Bronchial epithelial cell (primary cell): ENCODE measurements at places on chromosomes 2 and 18. TPM values are rescaled to one million over a fixed set of nuclear protein-coding genes. Genes with fewer than 3 reads are reported as not detected.

DNA sequence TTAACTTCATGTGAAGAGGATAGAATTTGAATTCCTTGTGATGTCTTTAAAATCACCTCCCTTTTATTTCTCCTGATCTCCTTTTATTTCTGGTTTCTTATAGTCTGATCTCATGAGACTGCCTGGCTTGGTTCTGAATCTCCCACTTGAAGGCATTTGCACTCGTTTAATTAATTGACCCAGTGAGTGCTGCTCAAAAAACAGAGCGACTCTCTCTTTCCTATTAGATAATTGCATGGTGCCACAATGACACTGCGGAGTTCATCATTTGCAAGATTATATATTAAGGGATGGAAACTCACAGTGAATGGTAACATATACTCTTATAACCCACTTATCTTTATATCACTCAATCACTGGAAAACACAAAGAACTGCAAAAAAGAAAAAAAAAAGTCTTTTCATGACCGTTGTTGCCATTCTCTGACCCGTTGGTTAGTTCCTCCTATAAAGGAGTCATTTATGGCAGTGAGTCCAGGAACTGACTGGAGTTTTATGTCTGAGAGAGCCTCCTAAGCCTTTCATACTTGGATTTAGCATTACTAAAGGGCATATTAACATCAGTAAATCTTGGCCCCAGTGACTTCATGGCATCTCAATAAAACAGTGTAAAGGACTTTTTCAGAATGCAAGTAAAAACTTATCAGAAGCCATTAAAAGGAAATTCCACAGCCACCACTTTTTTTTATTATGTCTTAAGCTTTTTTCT is 103.3 kb upstream of the EPHA4 start:
- DNase-seq: no peak

GRCh38 chr18:3395466-3395865 is 54.5 kb upstream of the TGIF1 start:
- no peak for DNase-seq

The KCNIP3 gene
- under 0.01 and 0.51 TPM in 2 replicates for total RNA-seq

DNA sequence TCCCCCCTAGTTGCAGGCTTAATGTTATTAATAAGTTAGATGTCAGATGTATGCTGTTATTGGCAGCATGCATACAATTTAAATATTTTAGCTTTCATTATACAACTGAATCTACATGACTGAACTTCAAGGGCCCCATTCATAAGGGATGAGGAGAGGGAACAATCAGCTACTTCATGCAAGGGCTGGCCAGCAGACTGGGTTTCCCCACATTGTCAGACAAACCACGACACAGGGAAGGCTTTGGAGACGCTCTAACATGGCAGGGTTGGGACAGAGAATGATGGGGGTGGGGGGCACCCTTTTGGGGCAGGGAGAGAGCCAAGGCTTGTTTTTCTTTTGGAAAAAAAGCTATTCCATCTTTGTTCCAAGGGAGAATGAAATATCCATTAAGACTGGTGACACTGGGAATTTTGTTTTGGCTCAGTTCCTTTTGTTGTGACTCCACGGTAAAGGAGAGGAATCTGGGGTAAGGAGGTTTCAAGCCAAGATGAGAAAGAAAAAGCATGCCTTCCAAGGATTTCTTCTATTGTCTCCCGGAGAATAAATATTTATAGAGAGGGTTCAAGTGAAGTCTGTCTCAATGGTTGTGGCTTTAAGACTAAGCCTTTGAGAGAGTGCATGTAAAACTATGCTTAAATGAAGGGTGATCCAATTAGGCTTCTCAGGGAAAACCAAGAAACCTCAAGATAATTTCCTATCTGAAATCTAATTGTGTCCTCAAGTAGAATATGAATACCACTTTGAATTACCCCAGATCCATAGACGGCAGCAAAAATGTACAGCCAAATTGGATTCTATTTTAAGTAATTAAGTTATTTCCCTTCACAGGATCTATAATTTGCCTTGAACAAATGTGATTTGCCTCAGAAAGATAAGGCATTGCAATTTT is 5.4 kb downstream of the CXCR4 start:
- DNase-seq: no peak

GRCh38 chr2:239223310-239224198 is 177.3 kb downstream of the HDAC4 start:
- no peak for DNase-seq

- DNase-seq: no peak
These were observed 58.2 kb downstream of the FSIP2 start for GRCh38 chr2:185796758-185797157.

- DNase-seq: no peak
These were observed 28.2 kb upstream of the GBX2 start for GRCh38 chr2:236196366-236196765.

The THADA gene
- 22.1 and 25.8 TPM in 2 replicates for total RNA-seq

DNA sequence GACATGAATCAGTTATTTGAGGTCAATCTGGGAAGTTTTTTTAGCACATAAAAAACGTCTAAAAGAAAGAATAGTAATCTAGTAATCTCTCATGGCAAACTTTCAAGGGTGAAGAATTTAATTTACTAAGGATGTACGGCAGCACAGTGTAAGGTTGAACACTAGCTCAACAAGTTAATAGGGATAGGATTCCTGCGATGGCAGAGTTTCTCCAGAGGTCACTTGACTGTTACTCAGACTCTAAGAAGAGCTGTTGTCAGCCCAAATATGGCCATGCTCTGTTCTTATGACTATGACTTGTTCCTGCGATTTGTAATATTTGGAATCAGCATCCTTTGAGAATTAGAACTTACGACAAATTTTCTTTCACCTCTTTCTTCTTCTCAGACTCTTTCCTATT is 553.3 kb upstream of the TNP1 start:
- no peak for DNase-seq

The ASIC4 gene
- under 0.01 and 0.53 TPM in 2 replicates for total RNA-seq

The PCARE gene
- not detected in 2 replicates for total RNA-seq

- no peak for DNase-seq
These were observed 1320.3 kb upstream of the LRRTM1 start for GRCh38 chr2:81624825-81625224.

The IL36RN gene
- total RNA-seq: 1.1 and 1.9 TPM in 2 replicates

The CAD gene
- 21.6 and 24.3 TPM in 2 replicates for total RNA-seq

The MAP4K3 gene
- total RNA-seq: 19.7 and 22.0 TPM in 2 replicates

GRCh38 chr2:20411361-20411894 is 35.4 kb upstream of the RHOB start:
- DNase-seq: peak; percentile 79

DNA sequence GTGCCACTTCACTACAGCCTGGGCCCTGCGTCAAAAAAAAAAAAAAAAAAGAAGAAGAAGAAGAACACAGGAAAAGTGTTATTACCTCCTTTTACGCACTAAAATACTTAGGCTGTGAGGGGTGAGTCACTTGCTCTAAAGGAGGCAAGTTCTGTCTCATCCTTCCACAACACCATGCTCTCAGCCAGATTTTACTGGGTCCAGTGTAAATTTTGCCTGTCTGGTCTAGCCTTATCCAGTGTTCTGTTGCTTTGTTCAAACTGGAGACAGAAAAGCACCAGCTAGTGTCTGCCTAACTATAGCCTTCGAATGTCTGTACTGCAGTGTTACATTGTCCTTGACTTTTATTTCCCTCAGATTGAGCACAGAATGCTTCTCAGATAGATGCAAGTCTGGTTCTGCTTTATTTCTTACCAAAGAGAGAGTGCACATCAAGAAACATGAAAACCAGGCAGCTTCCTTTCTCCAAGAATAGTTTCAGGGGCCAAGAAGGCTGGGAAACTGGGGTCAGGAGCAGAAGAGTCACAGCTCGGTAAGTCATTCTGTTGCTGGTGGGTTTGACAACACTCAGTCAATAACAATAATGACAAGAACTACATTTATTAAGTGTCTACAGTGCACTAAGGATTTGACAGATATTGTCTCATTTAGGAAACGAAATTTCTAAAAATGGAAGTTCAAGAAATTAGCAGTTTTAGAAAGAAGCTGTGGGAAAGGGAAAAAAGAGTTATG is 3.1 kb upstream of the MSGN1 start:
- peak; percentile 92 for DNase-seq

DNA sequence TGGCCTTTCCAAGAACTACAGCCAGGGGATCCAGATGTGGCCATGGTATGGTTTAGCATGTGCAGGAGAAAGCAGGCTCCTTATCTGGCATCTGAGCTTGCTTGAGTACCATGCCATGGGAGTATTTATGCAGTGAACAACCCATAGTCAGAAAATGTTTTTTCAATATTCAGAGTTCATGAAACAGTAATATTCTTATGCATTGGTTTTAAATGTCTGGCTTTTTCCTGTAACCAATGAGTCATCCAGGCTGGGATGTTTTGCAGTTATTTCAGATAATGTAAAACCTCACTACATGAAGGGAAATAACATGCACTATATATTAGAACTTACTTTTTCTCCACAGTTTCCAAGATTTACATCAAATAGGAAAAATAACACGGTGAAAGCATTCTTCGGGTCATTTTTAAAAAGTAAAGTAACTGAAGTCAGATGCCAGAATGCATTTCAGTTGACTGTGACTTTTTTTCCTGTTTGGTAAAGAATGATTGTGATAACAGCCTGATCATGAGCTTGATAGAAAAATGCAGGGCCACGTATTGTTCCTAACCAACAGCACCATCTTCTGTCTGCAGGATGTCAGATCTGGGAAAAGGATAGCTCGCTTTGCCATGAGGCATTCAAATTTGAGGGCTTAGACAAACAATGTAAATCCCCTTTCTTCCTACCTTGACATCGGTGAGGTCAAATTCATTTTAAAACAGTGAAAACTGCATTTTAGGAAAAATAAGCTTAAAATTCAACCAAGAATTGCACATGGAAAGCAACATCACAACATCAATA is 152.8 kb downstream of the DSC3 start:
- DNase-seq: peak; percentile 45

The NPHP1 gene
- total RNA-seq: 1.6 and 2.4 TPM in 2 replicates

The CCDC150 gene
- 2.4 and 3.3 TPM in 2 replicates for total RNA-seq

- peak; percentile 74 for DNase-seq
These were observed 62.3 kb downstream of the VWA3B start for GRCh38 chr2:98149333-98149697.

GRCh38 chr2:113203901-113204519 is 30.2 kb downstream of the PSD4 start:
- peak; percentile 66 for DNase-seq

- no peak for DNase-seq
These were observed 134.4 kb upstream of the ID2 start for GRCh38 chr2:8547284-8548064.

DNA sequence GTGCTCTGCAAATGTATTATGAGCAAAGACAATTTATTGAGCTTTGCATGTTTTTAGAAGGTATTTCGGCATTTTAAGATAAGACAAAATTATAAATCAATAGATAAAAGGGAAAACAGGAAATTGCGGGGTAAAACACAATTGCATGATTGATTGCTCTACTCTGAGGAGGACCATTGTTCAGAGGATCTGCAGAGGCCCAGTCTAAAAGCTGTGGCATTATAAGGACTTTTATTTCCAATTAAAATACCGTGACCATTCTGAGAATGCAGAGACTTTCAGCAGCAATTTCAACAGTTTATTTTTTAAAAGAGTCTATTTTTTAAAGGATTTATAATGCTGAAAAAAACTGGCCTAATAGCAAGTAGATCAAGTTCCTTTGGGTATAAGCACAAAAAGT is 62.0 kb downstream of the TPGS2 start:
- no peak for DNase-seq

- no peak for DNase-seq
These were observed 367.5 kb upstream of the MMADHC start for GRCh38 chr2:149954981-149955600.

The CD207 gene
- not detected in 2 replicates for total RNA-seq

The KLHL30 gene
- total RNA-seq: 0.26 and 0.38 TPM in 2 replicates

The MTX2 gene
- total RNA-seq: 22.0 and 24.5 TPM in 2 replicates

DNA sequence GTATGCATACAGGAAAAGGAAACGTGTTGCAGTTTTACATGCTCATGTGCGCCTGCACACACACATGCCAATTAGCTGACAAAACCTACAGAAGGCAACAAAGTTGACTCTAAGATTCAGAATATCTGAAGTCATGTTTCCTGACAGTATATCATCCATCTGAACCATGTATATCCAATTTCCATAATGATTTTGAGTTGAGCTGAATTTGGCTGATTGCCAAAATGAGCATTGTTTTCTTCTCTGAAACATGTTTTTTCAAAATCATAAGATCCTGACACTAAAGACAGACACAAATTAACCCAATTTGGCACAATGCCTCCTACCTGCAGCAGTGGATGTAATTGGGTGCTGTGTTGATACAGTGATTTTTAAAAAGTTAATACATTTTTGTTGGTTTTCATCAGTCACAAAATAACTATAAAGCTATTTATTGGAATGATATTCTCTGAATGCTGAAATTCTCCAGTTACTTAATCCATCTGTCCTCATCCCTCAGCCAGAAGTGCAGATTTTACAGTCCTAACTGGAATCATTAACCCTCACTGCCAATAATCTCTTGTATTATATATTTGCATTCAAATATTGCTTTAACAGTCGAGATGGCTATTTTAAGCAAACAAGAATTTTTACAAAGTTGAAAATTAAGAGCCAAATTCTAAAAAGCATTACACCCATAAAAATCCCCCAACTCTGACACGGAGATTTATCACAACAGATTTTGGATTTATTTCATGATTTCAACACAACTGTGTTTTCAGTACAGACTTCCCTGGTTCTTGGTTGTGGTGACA is 161.7 kb upstream of the LMAN1 start:
- no peak for DNase-seq

GRCh38 chr2:237441605-237442274 is 27.8 kb upstream of the COL6A3 start:
- DNase-seq: peak; percentile 45

GRCh38 chr2:240131941-240132650 is 4.0 kb downstream of the COPS9 start:
- DNase-seq: no peak

DNA sequence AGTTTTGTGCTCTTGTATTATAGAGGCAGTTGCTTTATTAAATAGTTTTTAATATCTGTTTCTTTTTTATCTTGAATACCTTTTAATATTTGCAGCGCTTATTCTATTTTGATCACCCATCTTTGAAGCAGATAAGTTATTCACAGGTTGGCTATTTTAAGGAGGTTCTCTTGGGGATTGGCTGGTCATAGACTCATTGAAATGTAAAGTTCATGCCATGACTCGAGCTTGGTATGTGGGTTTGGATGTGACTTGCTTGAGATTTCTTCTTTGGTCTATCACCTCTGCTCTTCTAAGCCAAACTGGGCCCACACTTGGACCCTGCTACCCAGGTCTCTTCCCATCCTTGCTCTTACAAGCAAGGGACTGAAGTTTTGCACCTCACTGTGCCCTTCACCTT is 33.6 kb downstream of the FARP2 start:
- DNase-seq: peak; percentile 58
